Gastroesophageal sphincter (tissue), 4 donors: ENCODE measurements at places on chromosomes 6 and 20.

DNA sequence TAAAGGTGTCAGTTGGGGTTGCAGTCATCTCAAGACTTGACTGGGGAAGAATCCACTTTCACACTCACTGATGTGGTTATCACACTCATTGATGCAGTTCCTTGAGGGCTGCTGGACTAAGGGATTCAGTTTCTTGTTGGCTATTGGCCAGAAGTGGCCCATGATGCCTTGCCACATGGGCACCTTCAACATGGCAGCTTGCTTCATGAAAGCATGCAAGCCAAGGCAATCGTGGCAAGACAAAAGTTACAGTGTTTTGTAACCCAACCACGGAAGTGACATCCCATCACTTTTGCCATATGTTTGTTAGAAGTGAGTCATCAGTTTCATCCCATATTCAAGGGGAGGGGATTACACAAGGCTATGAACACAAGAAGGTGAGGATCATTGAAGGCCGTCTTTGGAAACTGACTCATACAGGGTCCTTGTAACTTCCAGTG, 3.8 kb upstream of the RANBP9 start:
- ATAC-seq: no peak

- peak; percentile 91 for ATAC-seq
Observed at GRCh38 chr6:25359191-25359861, 80.2 kb downstream of the CARMIL1 start.

- ATAC-seq: no peak
Observed at GRCh38 chr6:81169166-81169565, 583.3 kb downstream of the TENT5A start.

- peak; percentile 52 for ATAC-seq
Observed at GRCh38 chr20:1933465-1933870, 38.3 kb downstream of the SIRPA start.

DNA sequence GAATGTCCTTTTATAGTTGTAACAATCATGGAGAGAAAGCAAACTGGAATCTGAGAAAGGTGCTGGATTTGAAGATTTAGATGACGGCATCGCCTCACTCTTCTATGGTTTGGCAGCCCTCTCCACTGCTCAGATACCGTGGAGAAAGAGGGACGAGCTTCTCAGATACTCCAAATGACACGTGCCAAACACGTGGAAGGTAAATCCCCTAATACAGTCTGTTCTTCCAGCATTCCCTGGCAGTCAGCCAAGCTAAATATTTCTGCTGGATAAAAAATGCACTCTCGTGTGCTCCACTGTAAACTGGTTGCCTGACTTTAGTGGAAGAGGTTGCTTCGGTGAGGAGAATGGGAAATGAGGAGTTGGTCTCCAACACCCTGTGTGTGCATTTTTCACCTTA, 16.7 kb upstream of the PRDM1 start:
- ATAC-seq: no peak

GRCh38 chr6:37630281-37630799, 67.3 kb downstream of the MDGA1 start:
- ATAC-seq: no peak

- ATAC-seq: no peak
Observed at GRCh38 chr6:107495196-107495643, 5.3 kb downstream of the SOBP start.
